ENCODE measurements at places on chromosomes 4 and X.

GRCh38 chr4:6110681-6111353 is 89.5 kb downstream of the JAKMIP1 start:
- DNase-seq = no peak

- no peak for DNase-seq
Observed at GRCh38 chr4:148737061-148737770, 295.0 kb upstream of the NR3C2 start.

- DNase-seq = no peak
Observed at GRCh38 chr4:153153339-153153871, 50.8 kb upstream of the TRIM2 start.

GRCh38 chrX:11791090-11791489 is 33.1 kb downstream of the MSL3 start:
- DNase-seq = no peak

DNA sequence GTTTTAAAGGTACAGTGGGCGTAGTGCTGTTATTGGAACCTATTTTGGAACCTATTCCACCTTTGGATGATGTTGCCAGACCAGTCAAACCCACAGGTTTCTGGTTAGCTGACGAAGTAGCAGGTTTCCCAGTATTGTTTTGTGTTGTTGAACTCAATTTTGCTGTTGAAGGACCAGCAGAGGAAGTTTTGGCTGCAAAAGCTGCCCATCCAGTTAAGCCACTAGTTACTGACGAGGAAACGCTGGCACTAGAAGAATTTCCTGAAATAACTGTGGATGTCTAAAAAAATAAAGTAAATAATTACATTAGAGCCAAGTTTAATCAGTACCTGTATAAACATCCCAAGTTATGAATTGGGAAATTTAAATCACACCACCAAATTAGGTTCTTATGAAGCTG is 25.5 kb downstream of the INTS12 start:
- no peak for DNase-seq

DNA sequence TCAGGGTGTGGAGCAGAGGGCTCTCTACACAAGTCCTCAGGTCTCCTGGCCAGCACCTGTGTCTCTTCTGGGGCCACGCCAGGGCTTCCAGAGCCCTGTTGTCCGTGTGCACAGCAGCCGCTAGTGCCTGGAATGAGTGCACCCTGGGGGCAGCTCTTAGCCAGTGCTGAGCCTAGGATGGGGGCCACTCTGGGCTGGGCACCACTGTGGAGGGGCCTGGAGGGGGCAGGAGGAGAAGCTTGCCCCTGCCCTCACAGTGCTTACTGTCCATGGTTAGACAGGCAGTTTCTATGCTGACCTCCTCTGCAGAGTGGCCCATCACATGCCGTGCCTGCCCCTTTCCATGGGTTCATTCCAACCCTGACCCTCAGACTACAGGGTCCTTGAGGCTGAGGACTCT is 42.7 kb upstream of the GRPEL1 start:
- no peak for DNase-seq

DNA sequence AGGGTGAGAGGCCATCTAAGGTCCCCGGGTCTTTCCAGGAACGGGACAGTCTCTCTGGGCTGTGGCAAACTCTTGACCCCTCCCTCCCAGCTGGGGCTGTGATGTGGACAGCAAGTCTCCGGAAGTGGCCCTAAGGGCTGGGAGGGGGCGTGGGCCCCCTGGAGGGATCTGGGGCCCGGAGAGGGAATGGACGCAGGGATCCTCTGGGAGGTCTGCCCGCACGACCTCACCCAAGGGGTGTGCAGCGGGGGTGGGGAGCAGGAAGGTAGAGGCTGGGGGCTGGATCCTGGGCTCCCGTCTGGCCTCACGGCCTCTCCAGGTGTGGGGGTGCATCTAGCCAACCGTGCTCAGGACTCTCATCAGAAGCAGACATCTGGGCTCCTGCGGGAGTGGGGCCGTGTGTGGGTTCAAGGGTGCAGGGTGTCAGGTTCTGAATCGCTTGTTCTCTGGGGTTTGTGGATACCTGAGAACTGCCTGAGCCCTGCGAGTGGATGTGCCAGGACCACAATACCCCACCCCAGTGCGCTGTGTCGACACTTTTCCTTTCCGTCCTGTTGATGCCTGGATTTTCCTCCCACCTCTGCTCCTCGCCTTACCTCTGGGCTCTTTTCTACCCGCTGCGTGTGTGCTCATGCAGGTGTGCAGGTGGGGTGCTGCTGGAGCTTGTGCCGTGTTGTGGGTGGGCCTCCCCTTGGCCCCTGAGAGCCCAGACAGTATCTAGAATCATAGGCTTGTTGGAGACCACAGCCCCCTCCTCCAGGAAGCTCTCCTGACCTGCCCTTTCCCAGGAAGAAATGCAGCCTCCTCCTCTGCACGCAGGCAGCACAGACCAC is 915 bp downstream of the CPZ start:
- DNase-seq = no peak

- no peak for DNase-seq
Observed at GRCh38 chrX:48025561-48025960, 18.8 kb downstream of the SPACA5 start.

DNA sequence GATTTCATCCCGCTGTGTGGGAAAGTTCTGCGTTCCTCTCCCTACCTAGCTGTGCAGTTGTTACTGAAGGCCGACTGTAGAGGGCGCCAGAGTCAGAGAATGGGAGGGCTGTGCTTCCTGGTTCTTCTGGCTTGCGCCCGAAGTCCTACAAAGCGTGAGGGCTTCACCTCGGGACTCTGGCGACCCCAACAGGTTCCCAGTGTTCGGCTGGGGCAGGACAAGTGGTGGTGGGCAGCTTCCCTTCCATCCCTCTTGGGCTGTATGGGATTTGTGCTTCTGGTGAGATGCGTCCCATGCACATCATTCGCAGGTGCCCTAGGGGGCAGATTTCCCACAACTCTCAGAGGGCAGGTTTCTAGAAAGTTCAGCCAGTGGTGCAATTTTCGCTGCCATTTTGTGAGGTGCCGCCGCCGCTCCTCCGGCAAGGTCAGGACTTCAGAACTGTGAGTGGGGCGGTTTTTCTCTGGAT is 27.3 kb downstream of the CT45A1 start:
- DNase-seq = no peak

GRCh38 chr4:54942721-54943120 is 182.7 kb downstream of the KDR start:
- DNase-seq = no peak

- DNase-seq = no peak
Observed at GRCh38 chr4:113888006-113888405, 91.4 kb downstream of the ARSJ start.

- no peak for DNase-seq
Observed at GRCh38 chr4:175884048-175884447, 72.0 kb upstream of the GPM6A start.

- no peak for DNase-seq
Observed at GRCh38 chr4:152633118-152633517, 46.7 kb downstream of the TMEM154 start.

Measured in brain pericyte (primary cell).